ENCODE measurements at places on chromosomes 1 and 21.

DNA sequence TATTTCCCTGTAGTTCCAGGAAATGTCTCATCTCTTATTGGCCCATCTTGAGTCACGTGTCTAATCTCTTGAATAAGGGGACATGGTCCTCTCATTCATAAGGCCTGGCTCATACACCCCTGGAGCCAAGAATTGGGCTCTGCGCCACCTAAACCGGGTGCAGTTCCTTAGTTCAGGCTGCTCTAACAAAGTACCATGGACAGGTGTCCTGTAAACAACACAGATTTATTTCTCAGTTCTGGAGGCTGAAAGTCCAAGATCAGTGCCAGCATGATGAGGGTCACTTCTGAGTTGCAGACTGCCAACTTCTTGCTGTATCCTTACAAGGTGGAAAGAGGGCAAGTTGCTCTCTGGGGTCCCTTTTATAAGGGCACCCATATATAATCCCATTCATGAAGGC is 60.2 kb upstream of the VAMP3 start:
- no peak for DNase-seq

- DNase-seq: no peak
These were observed 1.4 kb downstream of the PRSS38 start for GRCh38 chr1:227816750-227817446.

- no peak for DNase-seq
These were observed 814 bp downstream of the PAQR7 start for GRCh38 chr1:25874635-25875153.

DNA sequence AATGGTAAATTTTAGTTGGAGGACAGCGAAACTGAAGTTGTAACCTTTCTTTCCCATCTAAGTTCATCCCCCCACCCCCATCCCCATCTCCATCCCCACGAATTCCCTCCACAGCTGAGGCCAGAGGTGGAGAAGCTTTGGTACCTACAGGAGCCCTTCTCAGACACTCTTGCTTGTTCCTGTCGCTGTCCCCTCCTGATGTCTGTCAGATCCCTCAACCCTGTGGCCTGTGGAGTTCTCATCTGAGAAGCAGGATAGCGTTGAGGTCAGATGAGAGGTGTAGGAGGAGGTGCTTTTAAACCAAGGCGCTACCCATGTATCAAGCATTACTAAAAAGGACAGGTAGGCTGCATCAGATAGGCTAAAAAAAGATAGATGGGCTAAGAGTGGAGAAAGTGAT is 769 bp downstream of the NTPCR start:
- no peak for DNase-seq
